ENCODE measurements at places on chromosomes 7 and 10.

DNA sequence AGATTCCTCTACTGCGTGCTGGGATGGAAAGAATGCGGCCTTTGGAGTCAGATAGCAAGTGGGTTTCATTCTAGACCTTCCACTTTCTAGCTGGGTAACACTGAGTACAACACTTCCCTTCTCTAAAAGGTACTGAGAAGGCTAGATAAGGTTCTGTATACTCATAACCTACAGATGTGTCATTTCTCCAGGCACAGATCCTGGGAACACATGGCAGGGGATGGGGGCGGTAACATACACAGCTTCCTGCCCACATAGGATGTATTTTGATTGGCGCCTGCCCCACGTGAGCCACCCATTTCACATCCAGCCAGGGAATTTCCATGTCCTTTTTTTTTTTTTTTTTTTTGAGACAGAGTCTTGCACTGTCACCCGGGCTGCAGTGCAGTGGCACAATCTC is 31.8 kb downstream of the KLRG2 start:
- DNase-seq = no peak

DNA sequence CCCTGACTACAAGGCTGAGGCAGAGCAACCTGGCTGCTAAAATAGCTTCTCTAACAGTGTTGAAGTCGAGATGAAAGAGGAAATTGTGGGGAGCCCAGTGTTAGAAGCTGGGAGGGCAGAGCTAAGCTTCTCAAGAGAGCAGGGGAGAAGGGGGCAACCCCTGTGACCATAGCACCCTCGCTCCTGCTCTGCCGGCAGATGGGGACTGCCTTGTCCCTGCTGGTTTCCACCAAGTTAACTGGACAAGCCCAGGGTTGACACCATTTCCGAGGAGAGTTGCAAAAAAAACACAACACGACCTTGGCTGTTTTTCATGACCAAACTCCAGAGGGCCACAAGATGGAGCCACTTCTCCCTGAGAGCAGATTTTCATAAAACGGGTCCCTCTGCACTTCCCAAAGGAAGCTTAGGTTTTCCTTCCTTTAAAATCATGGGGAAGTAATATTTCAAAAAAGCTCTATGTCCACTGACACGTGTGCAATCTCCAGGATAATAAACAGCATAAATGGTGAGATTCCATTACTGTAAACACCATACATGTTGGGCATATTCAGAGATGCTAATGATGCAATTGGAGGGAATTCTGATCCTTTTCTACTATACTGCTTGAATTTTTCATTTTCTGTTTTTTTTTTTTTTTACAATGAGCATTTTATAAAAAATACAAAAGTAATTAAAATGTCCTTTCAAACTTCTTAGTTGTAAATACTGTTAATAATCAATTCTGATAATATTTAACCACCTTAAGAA is 140.4 kb downstream of the PIP4K2A start:
- no peak for DNase-seq

- DNase-seq = no peak
These were observed 9.5 kb upstream of the NPFFR1 start for GRCh38 chr10:70293169-70293843.

- no peak for DNase-seq
These were observed 88.0 kb downstream of the CPED1 start for GRCh38 chr7:121076350-121077164.

Measured in central memory CD4-positive, alpha-beta T cell (primary cell).